ENCODE measurements at places on chromosomes 6 and 20.

DNA sequence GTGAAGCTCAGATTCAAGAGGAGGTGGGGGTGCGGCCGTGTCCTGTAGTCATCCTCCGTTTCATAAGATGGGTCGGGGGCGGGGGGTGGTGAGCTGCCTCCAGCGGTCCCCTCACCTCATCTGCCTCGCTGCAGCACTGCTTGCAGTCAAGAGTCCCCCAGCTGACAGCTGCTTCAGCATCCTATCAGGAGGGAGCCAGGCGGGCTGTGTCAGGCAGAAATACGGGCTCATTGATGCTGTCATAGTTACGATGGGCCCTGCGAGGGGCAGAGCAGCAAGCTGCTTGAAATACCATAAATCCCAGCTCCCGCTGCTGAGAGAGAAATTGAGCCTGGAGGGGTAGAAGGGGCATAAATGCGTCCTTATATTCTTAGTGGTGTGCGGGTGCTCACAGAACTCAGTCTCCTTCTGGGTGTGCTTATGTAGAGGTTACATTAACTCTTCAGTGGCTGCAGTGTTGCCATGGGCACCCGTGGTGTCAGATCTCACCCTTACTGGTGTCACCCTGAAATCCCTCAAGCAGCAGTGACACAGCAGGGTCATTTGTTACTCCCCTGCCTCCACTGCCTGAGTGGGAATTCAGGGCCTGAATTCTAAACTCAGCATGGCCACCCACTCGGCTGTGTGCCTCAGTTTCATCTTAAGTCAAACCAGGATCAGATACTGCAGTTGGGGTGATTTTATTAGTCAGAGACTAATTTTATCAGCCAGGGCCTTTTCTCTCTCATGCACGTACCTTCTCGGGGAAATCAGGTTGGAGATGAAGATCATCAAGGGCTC lies 21.8 kb downstream of the CCDC167 start:
- no peak for DNase-seq

GRCh38 chr6:4751823-4752464 lies 24.3 kb upstream of the CDYL start:
- DNase-seq = no peak

- DNase-seq = no peak
Measured at GRCh38 chr6:2971420-2972218, at the start of gene SERPINB6. Gene SERPINB6, minus strand, starts transcription at chr6:2971567. Its CDS starts 12,235 bp downstream, at chr6:2959332.

GRCh38 chr20:32920066-32920465 lies 61.3 kb downstream of the EFCAB8 start:
- DNase-seq = no peak

GRCh38 chr20:8693709-8694108 lies 375.2 kb upstream of the PLCB4 start:
- DNase-seq = no peak

DNA sequence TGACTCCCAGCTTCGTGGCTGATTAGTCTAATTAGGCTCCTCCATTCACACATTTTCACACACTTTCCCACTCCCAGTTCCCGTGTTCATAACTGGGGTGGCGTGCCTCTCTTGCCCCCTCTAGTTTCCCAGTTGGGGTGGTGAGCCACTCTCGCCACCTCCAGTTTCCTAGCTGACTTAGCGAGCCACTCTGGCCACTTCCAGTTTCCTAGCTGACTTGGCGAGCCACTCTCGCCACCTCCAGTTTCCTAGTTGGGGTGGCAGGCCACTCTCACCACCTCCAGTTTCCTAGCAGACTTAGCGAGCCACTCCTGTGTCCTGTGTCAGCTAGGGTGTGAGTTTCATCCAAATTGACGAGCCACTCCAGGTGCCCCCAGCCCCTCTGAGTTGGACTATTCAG lies 7.4 kb upstream of the GMPR start:
- DNase-seq = no peak

DNA sequence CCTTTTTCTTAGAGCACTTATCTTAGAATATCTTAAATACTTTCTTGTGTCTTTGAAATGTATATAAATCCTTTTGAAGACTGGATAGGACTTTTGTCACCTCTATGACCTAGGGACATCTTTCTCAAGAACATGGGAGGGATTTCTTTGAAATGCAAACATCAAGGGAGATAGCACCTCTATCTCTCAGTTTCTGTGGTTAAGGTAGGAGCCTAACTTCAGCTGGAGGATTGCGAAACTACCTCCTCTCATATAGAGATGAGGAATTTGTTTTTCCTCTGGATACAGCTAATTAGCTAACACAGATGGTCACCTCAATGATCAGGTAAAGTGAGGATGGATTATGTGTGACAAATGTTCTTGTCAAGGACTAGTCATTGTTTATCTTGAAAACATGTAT lies 631.3 kb upstream of the IMPG1 start:
- DNase-seq = no peak

- DNase-seq = no peak
Measured at GRCh38 chr6:65569505-65569904, 137.5 kb downstream of the EYS start.

- DNase-seq = no peak
Measured at GRCh38 chr6:165769884-165770283, 106.8 kb upstream of the PDE10A start.

- DNase-seq = peak; percentile 13
Measured at GRCh38 chr6:143536461-143536865, 24.9 kb upstream of the FUCA2 start.

- DNase-seq = no peak
Measured at GRCh38 chr6:82511546-82511945, 147.9 kb downstream of the TPBG start.

DNA sequence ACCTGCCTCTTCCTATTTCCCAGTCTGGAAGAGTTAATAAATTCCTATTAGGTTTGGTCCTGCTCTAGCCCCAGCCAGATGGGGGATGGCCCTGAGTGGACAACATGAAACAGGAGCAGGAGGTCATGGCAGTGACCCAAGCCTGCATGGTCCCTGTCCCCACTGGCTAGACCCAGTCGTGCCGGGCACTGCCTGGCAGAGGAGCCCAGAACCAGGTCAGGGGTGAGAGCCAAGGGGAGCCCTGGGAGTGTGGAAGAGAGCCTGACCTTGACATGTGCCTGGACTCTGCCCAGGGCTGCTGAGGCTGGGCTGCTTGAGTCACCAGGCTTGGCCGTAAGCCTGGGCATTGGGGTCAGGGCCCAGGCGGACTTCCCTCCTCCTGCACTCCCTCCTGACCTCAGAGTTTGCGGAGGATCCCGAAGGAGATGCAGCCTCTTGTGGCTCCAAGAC lies 3.6 kb downstream of the AVP start:
- no peak for DNase-seq

GRCh38 chr6:166697113-166697512 lies 70.1 kb upstream of the RPS6KA2 start:
- no peak for DNase-seq

DNA sequence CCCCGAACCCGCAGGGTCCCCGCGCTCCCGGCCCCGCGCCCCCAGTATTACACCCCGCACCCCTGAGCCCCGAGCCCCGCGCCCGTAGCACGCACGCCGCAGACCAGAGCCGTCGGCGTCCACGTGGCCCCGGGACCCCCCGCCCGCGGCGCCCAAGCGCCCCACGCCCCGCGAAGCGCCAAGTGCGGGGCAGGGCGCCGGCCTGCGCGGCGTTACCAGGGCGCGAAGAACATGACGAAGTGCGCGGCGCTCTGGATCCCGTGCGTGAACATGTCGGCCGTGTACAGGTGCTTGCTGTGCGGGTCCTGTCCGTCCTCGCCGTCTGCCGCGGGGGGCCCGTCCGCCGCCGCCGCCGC lies 312 bp downstream of the TXNDC5 start:
- no peak for DNase-seq

GRCh38 chr6:136710877-136711552 lies 81.3 kb downstream of the MAP3K5 start:
- DNase-seq = no peak

DNA sequence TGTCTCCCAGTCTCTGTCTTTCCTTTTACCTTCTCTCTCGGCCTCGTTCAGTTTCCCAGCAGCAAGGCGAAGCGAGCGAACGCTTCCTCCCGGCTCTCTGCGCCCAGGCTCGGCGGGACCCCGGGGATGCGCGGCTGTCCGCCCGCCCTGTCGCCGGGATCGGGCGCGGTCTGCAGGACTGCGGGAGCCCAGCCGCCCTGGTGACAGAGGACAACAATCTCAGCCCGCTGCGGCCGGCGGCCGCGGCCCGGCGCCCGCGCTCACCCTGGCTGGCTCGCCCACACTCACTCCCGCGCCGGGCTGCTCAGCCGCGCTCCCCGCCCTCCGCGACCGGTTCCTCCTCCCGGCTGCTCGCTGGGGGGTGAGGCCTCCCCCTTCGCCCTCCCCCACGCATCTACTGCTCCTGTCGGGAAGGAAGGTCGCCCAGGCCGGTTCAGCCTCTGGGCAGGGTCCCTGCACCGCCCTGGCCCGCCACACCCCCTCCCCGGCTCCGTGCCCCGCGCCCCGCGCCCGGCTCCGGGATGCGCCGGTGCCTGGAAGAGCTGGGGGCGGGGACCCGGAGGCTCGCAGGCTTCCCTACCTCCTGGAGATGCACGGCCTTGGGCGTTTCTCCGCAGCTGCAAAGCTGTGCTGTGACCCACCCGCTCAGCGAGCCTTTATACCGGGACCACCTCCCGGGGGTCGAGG lies 410 bp downstream of the SYNE1 start:
- DNase-seq = no peak

DNA sequence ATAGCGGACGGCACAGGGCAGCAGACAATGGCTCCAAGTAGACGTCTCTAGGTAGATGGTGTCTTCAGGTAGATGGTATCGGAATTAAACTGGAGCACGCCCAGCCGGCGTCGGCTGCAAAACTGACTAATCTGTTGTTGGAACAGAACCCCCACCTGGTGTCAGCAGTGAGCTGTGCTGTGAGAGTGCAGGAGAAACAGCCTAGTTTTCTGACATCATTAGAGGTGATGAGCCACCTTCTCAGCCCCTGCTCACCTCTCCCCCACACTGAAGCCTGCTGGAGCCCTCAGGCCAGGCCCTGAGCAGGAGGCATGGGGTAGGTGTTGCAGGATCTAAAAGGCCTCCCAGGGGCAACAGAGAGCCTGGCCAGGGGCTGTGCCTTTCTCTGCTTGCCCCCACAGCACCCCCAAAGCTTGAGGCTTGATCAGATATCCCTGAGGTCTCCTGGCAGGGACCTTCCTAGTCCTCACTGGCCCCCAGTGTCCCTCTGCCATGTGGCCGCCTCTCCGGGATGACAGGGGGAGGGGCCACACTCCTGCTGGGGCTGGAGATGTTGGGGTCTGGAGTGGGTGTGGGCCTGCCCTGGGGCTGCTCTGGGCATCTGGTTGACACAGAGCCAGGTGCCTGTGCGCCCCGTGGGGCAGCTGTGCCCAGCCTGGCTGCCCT lies 6.9 kb upstream of the HELZ2 start:
- no peak for DNase-seq

GRCh38 chr20:17021481-17021880 lies 205.4 kb upstream of the PCSK2 start:
- no peak for DNase-seq

- no peak for DNase-seq
Measured at GRCh38 chr6:80930376-80930775, 822.1 kb downstream of the TENT5A start.

- DNase-seq = no peak
Measured at GRCh38 chr6:161023316-161023715, 31.7 kb downstream of the MAP3K4 start.

DNA sequence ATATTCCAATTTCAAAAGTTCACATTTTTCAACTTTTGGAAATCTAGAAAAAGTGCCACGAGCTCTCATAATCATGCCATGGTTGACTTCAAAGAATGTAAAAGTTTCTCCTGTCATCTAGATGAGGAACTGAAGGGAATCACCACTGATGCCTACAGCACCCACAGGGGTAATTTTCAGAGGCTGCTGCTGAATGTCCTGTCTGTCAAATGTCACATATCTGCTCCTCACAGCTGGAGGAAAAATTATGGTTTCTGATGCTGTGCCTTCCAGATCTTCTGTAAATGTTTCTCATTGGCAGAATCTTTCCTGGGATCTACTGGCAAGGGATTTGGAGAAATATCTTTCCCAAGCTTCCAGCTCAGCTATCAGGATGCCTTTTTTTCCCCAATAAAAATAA lies 32.5 kb upstream of the TRERF1 start:
- no peak for DNase-seq

GRCh38 chr6:158879180-158879579 lies 60.0 kb upstream of the EZR start:
- no peak for DNase-seq

- no peak for DNase-seq
Measured at GRCh38 chr20:1838556-1839279, 56.5 kb upstream of the SIRPA start.

DNA sequence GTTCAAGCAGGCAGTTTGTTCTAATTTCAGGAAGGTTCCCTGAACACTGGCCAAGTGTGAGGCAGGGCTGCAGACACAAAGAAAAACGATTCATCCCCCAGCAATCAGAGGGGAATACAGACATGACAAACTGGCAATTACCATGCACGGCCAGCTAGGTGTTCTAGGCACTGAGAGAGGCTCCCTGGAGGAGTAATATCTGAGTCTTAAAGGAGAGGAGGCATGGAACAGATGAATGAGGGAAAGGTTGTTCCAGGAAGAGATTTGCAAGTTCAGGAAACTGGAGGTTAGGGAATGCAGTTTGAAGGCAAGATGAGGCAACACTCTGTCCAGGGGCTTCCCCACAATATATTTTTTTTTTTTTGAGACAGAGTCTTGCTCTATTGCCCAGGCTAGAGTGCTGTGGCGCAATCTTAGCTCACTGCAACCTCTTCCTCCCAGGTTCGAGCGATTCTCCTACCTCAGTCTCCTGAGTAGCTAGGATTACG lies 11.1 kb downstream of the RRAGD start:
- no peak for DNase-seq

- DNase-seq = no peak
Measured at GRCh38 chr6:154536255-154536654, 25.8 kb upstream of the CNKSR3 start.

DNA sequence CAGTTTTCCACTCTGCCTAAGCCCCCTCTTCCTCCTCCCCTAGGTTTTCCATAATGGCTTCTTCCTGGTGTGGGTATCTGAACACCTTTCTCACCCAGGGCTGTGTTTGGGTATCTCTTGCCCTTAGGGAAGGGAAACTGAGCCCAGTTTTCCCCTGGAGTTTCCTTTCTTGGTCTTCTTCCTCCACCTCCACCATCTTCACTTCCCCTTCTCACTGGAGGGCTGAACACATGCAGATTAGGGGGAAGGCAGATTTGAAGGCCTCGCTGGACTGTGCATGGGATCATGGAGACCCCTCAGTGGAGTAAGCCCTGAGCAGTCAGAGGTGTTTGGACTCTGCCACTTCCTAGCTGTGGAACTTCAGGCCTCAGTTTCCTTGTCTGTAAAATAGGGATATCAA lies 27.8 kb downstream of the FOXP4 start:
- no peak for DNase-seq

DNA sequence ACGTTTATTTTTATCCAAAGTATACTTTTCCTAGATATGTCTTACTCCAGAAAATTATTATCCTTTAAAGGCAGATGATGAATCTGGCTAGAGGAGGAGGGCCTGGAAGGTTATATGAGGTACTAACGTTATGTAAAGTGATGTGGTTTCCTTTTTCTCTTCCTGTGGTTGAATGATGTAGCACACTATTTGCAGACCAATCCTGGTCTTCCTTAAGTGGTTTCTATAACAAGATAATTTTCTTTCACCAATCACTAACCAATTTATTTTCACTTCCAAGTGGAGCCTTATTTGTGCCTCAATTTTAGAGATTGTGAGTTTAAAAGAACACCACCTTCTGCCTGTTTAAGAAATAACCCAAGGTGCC lies 154.6 kb upstream of the SOX4 start:
- no peak for DNase-seq
